ENCODE measurements at places on chromosomes 7 and 10.

DNA sequence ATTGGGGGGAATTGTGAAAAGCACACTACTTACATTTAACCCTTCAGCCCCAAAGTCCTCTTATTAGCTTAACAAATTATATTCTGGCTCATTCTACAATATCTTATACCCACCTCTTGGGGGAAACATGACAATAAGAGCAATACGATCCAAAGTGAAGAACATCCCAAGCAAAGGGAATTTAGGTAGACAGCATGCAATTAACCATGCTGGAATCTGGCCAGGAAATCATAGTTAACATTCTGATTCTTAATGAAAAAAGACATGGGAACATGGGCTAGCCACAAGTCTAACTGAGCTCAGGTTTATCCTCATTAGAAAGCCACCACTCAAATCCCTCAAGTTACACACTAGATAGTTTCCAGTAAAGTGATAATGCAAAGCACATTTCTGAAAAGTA lies 241.9 kb upstream of the SLC26A5 start:
- no peak for DNase-seq

DNA sequence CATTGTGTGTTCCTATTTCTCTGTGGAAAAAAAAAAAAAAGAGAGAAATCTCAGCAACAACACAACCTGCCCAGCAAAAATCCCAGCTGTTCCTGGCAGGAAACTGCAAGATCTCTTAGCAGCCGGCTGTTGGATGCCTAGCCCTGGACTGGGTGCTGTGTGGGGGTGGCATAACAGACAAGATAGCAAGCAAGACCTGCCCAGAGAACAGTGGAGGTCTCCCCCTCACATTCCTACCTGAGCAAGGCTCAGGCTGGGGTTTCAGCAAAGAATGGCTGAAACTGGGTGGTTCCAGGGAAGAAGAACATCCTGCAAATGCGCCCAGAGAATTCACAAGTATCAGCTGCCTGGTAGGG lies 248.8 kb upstream of the ZMIZ1 start:
- DNase-seq, result no peak

DNA sequence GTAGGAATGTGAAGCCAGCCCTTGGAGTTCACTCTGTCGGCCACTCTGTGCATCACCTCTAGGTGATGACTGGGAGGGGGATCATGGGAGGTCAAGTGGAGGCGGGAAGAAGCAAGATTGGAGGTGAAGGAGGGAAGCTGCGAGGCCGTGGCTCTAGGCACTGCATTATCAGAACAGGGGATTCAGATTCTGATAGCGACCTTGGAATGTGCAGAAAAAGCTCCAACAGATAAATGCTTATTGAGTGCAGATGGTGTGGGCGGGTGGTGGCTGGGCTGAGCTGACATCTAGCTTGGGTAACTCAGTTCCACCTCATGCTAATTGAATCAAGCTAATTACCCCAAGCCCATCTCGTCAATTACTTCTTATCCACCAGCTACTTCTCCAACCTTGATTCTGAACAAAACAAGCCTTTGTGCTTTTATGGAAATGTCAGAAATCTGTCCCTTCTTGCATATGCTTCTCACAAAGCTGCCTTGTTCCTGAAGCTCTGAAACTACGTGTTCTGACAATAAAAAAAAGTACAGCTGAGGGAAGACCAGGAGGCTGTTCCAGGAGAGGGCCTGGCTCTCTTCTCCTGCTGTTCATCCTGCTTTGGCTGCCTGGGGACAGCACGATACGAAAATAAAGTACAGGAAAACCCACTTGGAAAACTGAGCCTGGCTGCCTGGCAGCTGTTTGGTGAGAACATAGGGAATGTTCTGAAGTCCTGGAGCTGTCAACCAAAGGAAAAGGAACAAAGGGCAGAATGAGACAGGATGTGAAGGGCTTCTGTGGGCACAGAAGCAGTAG lies 27.5 kb downstream of the STRA8 start:
- DNase-seq, result no peak

- no peak for DNase-seq
These were observed 41.4 kb downstream of the CAMK1D start for GRCh38 chr10:12390733-12391132.

DNA sequence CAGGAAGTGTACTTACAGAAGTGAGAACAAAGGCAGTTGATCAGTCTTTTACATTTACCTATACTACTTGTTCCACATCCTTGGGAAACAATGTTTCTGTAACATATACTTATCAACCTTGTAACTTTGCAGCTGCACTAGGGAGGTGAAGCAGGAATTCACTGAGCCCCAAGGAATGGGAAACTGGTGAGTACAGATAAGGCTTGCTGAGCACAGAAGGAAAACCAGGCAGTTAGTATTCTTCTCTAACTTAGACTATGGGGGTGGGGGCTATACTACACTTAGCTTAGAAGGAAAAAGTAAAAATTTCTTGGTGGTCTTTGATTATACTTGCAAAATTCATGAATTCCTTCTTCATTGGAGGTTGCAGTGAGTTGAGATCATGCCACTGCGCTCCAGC lies 6.9 kb upstream of the ZNF33A start:
- DNase-seq, result no peak

DNA sequence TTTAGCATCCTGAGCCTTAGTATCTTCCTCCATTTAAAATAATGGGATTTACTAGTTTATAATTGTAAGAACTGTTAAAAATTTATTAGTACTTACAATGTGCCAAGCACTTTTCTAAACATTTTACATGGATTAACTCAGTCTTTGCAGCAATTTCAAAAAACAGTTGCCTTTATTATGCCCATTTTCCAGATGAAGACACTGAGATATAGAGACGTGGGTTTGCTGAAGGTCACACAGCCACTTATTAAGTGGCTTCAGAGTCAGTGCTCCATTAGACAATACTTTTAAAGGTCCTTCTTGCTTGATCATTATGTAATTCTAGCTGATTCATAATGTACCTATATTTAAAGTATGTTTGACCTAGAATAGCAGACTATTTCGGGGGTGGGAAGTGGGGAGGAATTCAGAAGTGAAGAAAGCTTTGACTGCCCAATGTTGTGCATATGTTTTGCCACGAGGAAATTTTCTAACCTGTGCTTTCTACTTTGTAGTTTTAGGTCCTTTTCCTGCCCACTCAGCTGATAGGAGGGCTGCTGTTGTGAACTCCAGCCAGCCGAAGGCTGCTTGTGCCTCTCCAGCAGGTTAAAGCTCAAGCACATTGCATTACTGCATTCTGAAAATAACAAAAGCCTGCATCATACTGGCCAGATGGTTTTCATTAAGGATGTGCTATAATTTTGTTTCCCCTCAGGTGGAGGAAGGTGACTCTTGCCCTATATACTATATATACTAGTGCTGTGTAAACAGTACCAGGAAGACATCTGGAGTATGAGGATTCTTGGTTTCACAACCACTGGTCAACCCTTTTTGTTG lies 4.3 kb downstream of the PLEKHA8 start:
- no peak for DNase-seq

GRCh38 chr10:126568809-126569385 lies 101.6 kb downstream of the C10orf90 start:
- no peak for DNase-seq

GRCh38 chr7:150902078-150903033 lies 50.0 kb downstream of the AOC1 start:
- no peak for DNase-seq

- no peak for DNase-seq
These were observed 312.4 kb downstream of the CACNA2D1 start for GRCh38 chr7:82131215-82131614.

DNA sequence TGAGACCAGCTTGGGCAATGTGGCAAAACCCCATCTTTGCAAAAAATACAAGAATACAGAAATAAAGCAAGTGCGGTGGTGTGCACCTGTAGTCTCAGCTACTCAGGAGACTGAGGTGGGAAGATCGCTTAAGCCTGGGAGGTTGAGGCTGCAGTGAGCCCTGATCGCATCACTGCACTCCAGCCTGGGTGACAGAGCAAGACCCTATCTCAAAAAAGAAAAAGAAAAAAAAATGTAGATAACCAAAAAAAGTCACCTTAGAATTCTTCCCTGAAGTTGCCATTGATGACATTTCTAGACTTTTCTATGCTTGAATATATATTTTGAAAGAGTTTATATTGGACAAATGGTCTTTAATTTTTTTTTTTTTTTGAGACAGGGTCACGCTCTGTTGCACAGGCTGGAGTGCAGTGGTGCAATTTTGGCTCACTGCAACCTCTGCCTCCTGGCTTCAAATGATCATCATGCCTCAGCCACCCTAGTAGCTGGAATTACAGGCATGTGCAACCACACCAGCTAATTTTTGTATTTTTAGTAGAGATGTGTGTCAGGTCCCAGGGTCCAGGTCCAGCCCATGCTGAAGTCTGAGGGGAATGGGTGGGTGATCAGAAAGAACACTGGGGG lies 35.1 kb upstream of the MTPAP start:
- DNase-seq, result no peak

Measured in stimulated activated CD8-positive, alpha-beta memory T cell treated with anti-CD3 and anti-CD28 coated beads, Interleukin-7, amount 100 ng/mL, for 4 hours (primary cell).